Upper lobe of left lung (tissue), 6 donors: ENCODE measurements at places on chromosomes 4 and X. TPM values are rescaled to one million over a fixed set of nuclear protein-coding genes. Genes with fewer than 3 reads are reported as not detected.
A peak's percentile ranks its signal among the peaks of the same experiment; 100 is the strongest.

The ADGRG2 gene
- not detected for total RNA-seq

The SOD3 gene
- total RNA-seq = 119 TPM

The DAPP1 gene
- 5.6 TPM for total RNA-seq

- H3K27me3 ChIP-seq = no peaks in the 10 kb centered on the region
- H3K4me3 ChIP-seq = no peak overlapping the region
- no peak overlapping the region for H3K27ac ChIP-seq
- H3K36me3 ChIP-seq = no peaks in the 10 kb centered on the region
- H3K4me1 ChIP-seq = no peaks in the 10 kb centered on the region
- no peak for DNase-seq
These were observed 424.5 kb upstream of the PCDH7 start for GRCh38 chr4:30295652-30296051.

DNA sequence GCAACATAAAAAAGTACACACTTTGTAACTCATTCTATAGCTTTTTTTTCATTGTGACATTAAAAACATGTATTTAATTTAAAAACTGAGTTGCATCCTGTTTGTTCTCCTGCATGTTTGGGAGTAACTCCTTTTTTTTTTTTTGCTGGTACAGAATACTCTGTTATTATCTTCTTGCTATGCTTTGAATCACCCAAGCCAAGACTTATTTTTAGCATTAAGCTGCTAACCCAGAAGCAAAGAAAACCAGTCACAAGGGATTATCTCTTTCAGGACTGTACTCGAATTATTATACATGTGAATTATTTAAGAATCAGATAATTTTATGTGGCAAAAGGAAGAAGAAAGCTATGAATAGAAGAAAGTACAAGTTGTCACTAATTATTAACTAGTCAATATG, 194.9 kb downstream of the ADAMTS3 start:
- H3K4me1 ChIP-seq = no peaks in the 10 kb centered on the region
- H3K27me3 ChIP-seq = no peaks in the 10 kb centered on the region
- DNase-seq = no peak
- no peak overlapping the region for H3K4me3 ChIP-seq
- H3K36me3 ChIP-seq = no peaks in the 10 kb centered on the region
- H3K27ac ChIP-seq = no peak overlapping the region

GRCh38 chr4:163857903-163858302, 363.4 kb downstream of the TMA16 start:
- no peaks in the 10 kb centered on the region for H3K36me3 ChIP-seq
- no peak for DNase-seq
- H3K27me3 ChIP-seq = no peaks in the 10 kb centered on the region
- H3K4me3 ChIP-seq = no peak overlapping the region

GRCh38 chr4:80096175-80096850, 23.3 kb upstream of the ANTXR2 start:
- DNase-seq = no peak
- H3K4me3 ChIP-seq = no peak overlapping the region
- no peaks in the 10 kb centered on the region for H3K36me3 ChIP-seq

GRCh38 chr4:2250357-2251072, 8.6 kb upstream of the HAUS3 start:
- peak overlapping the region; percentile 68 for H3K27ac ChIP-seq
- peak; percentile 17 for DNase-seq
- peaks cover 71% of the 10 kb centered on the region for H3K36me3 ChIP-seq
- no peak overlapping the region for H3K4me3 ChIP-seq

GRCh38 chr4:41702770-41703169, 45.8 kb downstream of the PHOX2B start:
- no peaks in the 10 kb centered on the region for H3K27me3 ChIP-seq
- H3K4me3 ChIP-seq = no peak overlapping the region
- no peaks in the 10 kb centered on the region for H3K36me3 ChIP-seq
- no peaks in the 10 kb centered on the region for H3K4me1 ChIP-seq

DNA sequence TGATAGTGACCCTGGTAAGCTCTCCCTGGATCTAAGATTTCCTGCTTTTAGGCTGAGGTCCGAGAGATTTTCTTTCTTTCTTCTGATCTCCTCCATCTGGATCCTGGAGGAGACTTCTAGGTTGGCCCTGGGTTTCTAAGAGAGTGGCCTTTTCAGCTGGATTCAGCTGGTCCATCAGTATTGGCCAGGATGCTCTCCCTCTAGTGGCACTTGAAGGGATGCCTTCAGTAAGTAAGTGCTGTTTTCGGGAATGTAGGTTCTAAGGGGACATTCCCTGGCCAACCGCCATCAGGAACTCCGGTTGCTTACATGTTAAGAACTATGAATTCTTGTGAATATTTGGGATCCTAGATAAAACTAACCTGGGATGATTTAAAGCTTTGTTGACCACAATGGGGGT, 56.9 kb downstream of the SERTM2 start:
- DNase-seq = no peak
- no peaks in the 10 kb centered on the region for H3K4me1 ChIP-seq
- H3K36me3 ChIP-seq = no peaks in the 10 kb centered on the region
- H3K4me3 ChIP-seq = no peak overlapping the region

DNA sequence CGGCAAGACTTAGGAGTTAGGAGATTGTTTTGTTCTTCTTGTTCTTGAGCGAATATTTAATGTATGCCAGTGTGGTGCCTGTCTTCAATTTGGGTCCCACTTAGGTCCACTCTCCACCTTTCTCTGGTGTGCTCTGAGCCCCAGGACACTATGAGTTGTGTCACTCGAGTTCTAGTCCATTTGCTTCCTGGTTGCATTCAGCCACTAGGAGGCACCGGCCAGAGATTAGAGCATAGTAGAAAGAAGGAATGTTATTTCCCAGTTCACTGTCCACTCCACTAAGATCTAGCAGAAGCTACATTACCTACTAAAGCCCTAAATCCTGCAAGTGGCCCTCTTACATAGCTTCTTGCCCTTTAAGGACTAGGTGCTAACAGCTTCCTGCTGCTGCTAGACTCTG, 326.9 kb downstream of the NAF1 start:
- no peak overlapping the region for H3K27ac ChIP-seq
- H3K27me3 ChIP-seq = no peaks in the 10 kb centered on the region
- H3K36me3 ChIP-seq = no peaks in the 10 kb centered on the region
- H3K4me3 ChIP-seq = no peak overlapping the region
- DNase-seq = no peak

GRCh38 chr4:8141935-8142334, 16.7 kb downstream of the ABLIM2 start:
- DNase-seq = no peak
- H3K27me3 ChIP-seq = no peaks in the 10 kb centered on the region
- no peak overlapping the region for H3K27ac ChIP-seq
- peaks cover 13% of the 10 kb centered on the region for H3K4me1 ChIP-seq
- H3K36me3 ChIP-seq = no peaks in the 10 kb centered on the region

DNA sequence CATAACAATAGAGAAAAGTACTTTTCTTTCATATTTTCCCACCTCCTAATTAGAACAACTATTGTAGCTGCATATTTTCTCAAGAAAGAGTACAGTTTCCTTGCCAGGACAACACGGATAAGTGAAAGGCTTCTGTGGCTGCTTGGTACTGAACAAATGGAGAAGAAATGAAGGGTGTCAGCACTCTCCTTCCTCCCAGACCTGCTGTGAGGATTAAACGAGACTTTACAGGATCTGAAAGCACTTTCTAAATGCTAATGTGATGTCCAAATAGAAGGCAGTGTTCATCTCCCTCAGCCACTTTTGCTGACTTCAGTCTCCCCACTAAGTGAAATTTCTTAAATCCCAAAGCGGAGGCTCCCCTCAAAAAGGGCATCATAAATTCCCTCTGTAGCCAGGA, 13.9 kb downstream of the NIPAL1 start:
- H3K36me3 ChIP-seq = no peaks in the 10 kb centered on the region
- DNase-seq = no peak
- H3K4me1 ChIP-seq = no peaks in the 10 kb centered on the region
- no peak overlapping the region for H3K27ac ChIP-seq
